ENCODE measurements at places on chromosomes 5 and 9. TPM values are rescaled to one million over a fixed set of nuclear protein-coding genes. Genes with fewer than 3 reads are reported as not detected.

GRCh38 chr5:51860532-51861018, 477.3 kb downstream of the ISL1 start:
- no peak for DNase-seq

GRCh38 chr5:58927181-58927580, 344.3 kb downstream of the RAB3C start:
- no peak for DNase-seq

GRCh38 chr5:129853588-129853987, 50.7 kb upstream of the CHSY3 start:
- no peak for DNase-seq

DNA sequence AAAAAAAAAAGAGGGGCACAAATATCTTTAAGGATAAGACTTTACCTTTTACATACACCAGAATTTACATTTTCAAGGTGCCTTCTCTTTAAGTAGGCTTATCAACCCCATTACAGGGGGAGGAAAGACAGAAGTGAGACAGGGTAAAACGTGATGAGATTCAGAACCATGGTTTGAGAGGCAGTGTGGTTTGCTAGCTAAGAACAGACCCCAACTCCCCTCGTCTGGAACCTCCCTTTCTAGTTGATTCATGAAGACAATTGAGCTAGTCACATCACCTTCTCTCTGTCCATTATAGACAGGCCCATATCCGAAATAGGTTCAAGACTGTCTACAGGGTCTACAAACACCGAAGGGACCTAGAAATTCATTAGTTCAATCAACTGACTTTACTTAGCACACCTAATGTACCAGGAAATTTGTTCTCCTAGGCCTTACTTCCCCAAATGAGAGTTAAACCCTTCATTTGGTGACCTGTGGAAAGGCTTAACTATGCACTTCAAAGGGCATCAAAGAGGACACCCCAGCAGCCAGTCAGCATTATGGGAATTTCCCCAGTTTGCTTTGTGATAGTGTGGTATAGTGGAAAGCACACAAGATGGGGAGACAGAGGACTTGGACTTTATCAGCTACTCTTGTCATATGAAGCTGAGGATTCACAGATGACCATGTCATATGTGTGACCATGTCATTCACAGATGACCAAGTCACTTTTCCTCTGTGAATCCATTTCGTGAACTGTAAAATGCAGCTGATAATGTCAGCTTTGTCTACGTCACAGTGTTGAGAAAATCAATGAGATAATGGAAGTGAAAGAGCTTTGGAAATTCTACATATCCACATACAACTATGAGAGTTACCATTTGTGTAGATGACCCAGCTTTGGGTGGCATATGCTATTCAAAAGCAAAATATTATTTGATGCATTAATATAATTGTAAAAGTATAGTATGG, 40.2 kb upstream of the CYFIP2 start:
- no peak for DNase-seq

DNA sequence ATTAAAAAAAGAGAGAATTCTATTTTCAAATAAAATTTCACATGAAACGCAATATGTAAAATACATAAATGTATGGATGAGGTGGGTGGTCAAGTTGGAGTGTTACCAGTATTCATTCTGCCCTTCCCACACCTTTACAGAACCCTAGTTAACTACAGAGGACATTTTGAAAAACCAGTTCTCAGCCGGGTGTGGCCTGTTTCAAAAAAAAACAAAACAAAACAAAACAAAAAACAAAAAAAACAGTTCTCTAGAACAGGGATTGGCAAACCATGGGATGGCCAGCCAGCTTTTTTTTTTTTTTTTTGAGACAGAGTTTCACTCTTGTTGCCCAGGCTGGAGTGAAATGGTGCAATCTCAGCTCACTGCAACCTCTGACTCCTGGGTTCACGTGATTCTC, 28.4 kb upstream of the HK3 start:
- no peak for DNase-seq

DNA sequence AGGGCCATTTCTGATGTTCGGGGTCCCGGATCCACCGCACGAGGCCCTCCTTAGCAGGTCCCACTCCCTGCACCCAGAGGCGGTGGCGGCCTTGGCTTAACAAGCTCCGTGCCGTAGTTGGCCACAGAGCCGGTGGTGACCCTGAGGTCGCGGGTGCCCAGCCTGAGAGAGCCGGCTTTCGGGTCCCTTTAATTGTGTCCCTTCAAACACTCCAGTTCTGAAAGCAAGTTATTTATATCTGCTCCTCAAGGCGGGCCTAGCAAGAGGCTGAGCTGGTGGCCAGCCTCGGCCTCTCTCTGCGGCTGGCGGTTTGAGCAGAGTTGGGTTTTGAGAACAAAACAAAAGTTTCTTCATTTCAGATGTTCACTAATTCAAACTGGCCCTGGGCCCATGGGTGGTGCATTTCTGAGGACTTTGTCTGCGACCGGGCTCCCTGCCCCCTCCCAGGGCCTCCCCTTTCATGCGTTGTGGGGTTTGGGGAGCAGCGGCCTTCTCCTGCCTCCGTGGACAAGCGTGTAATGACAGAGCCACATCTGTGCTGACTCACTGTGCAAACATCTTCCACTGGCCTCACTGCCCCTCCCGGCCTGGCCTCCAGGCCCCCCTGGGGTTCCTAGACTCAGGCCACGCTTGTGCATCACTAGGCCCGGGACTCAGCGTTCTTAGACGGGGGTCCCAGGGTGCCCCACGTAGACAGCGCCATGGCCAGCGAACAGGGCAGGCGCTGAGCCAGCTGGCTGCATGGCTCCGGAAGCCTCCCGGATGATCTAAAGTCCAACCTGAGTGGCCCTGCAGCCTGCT, 49.4 kb upstream of the COL5A1 start:
- DNase-seq: no peak

- DNase-seq: no peak
Measured at GRCh38 chr9:134822541-134822940, 58.1 kb upstream of the FCN2 start.

DNA sequence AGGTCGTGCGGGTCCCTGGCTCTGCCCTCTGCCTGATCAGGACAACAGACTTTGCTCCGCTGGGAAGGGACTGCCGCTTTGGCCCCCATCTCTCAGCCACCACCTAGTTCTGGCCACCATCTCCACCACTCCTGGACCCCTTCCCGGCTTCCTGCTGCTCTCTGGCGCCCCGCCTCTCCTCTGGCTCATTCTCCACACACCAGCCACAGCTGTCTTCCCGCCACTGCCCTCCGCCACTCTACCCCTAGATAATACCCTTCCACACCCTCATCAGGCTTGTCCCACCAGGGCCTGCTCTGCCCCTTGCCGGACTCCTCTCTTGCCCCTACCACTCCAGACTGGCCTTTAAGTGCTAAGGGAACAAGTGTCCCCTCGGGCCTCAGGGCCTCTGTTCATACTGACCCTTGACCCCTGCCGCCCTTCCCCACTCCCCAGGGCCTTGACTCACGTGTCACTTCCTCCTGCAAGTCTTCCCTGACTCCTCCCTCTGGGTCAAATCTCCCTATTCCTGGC, 3.0 kb upstream of the CDX1 start:
- no peak for DNase-seq

The GPRIN1 gene
- 5.9 TPM for total RNA-seq

The NIPAL4 gene
- total RNA-seq: 0.43 TPM

The GZMA gene
- total RNA-seq: 1,702 TPM

The LRRC70 gene
- total RNA-seq: 0.95 TPM

The AIF1L gene
- total RNA-seq: not detected
